ENCODE measurements at places on chromosomes 2 and 18.
A peak's percentile ranks its signal among the peaks of the same experiment; 100 is the strongest.

DNA sequence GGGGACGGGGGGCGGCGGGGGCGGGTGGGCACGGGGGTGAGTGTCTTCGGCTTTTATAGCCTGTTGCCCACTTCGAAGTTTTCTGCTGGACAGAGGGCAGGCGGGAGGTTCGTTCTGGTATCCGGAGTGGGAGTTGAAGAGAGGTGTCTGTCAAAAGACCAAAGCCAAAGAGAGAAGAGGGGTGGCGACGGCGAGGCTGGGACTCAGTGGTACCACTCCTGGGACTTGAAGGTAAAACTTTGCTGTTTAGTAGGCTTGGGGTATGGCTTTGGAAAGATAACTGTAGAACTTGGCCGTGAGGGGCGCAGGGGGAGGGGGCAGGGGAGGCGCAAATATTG is 215.8 kb upstream of the DTNA start:
- no peak for DNase-seq
- H3K27me3 ChIP-seq: peaks cover 5% of the 10 kb centered on the region
- no peak overlapping the region for H3K27ac ChIP-seq
- no peaks in the 10 kb centered on the region for H3K4me1 ChIP-seq

- no peak for DNase-seq
- H3K4me1 ChIP-seq: peaks cover 40% of the 10 kb centered on the region
- H3K4me3 ChIP-seq: no peak overlapping the region
- no peaks in the 10 kb centered on the region for H3K36me3 ChIP-seq
- peak overlapping the region; percentile 33 for H3K27ac ChIP-seq
- no peaks in the 10 kb centered on the region for H3K27me3 ChIP-seq
Measured at GRCh38 chr18:9096007-9096371, 6.5 kb upstream of the NDUFV2 start.

DNA sequence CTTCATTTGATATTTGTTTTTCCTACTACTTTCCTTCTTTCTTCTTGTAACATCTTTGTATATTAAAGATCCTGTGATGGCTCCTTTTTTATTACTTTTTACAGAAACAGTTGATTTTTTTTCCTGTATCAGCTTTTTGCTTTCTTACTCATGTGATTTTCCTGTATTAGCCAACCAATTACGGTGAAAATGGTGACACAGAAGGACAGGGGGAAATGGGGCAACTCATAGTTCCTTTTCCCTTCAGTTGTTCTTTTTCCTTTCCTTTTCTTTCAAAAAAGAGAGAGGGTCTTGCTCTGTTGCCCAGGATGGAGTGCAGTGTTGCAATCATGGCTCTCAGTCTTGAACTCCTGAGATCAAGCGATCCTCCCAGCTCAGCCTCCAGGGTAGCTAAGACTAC is 117.8 kb downstream of the ATL2 start:
- no peak overlapping the region for H3K4me3 ChIP-seq
- H3K36me3 ChIP-seq: no peaks in the 10 kb centered on the region
- H3K27ac ChIP-seq: no peak overlapping the region
- no peak for DNase-seq
- H3K4me1 ChIP-seq: peaks cover 5% of the 10 kb centered on the region

- peaks cover 20% of the 10 kb centered on the region for H3K27me3 ChIP-seq
- no peaks in the 10 kb centered on the region for H3K36me3 ChIP-seq
- H3K4me1 ChIP-seq: peaks cover 13% of the 10 kb centered on the region
- no peak for DNase-seq
- H3K4me3 ChIP-seq: no peak overlapping the region
- H3K27ac ChIP-seq: no peak overlapping the region
Measured at GRCh38 chr2:161625996-161626395, 1.8 kb downstream of the SLC4A10 start.

- no peaks in the 10 kb centered on the region for H3K4me1 ChIP-seq
- no peak for DNase-seq
- H3K27ac ChIP-seq: no peak overlapping the region
- no peak overlapping the region for H3K4me3 ChIP-seq
- peaks cover 75% of the 10 kb centered on the region for H3K36me3 ChIP-seq
Measured at GRCh38 chr2:121356058-121356640, 71.1 kb upstream of the TFCP2L1 start.

GRCh38 chr2:108907822-108908712 is 81.0 kb downstream of the EDAR start:
- peaks cover 14% of the 10 kb centered on the region for H3K36me3 ChIP-seq
- no peak overlapping the region for H3K4me3 ChIP-seq
- H3K27me3 ChIP-seq: no peaks in the 10 kb centered on the region
- no peaks in the 10 kb centered on the region for H3K4me1 ChIP-seq
- DNase-seq: no peak

DNA sequence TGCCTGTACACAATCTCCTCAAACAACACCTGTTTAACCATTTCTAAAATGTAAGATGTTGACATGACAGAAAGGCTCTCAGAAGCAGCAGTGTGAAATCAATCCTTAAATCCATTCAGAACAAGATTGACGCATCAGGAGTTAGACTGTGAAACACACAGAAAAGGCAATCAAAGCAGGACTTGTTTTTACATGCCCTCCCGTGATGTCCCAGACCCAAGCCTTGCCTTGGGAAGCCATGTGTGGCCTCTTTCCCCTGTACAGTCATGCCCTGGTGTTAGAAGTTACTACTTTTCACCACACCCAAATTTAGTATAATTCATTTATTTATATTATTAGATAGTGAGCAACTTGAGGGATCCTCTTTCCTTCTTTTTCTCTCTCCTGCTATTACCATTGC is 115.7 kb downstream of the NCKAP5 start:
- H3K27ac ChIP-seq: no peak overlapping the region
- H3K4me1 ChIP-seq: no peaks in the 10 kb centered on the region
- no peaks in the 10 kb centered on the region for H3K27me3 ChIP-seq
- DNase-seq: no peak
- no peaks in the 10 kb centered on the region for H3K36me3 ChIP-seq

GRCh38 chr2:219404954-219405353 is 13.2 kb upstream of the DES start:
- H3K27me3 ChIP-seq: peaks cover 4% of the 10 kb centered on the region
- DNase-seq: no peak
- H3K36me3 ChIP-seq: no peaks in the 10 kb centered on the region
- no peaks in the 10 kb centered on the region for H3K4me1 ChIP-seq

DNA sequence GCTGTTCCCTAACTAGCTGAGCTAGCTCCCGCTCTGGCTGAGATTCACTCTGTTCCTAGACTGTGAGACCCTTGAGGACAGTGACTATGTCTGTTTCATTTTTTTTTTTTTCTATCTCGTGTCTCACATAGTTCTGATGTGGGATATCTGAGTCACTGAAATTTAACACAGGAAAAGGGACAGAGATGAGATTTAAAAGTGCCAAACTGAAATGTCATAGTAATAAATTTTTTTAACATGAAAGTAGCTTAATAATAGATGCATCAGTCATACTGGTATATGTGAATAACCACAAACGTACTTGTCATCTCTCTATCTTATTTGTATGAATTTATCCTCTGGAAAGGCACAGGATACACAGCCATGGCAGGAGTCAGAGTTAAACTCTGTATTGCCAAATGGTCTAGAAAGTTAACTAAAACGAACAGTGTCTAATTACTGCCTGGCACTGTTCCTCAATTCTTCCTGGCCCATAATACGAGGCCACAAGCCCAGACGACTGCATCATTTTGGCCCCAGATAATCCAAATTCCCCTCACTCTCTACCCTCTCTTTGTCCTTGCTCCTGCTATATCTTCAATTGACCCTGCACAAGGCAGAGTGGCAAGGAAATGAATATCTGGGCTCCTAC is 87.5 kb downstream of the SATB2 start:
- no peak overlapping the region for H3K27ac ChIP-seq
- H3K4me3 ChIP-seq: no peak overlapping the region
- H3K4me1 ChIP-seq: no peaks in the 10 kb centered on the region
- no peaks in the 10 kb centered on the region for H3K36me3 ChIP-seq
- no peaks in the 10 kb centered on the region for H3K27me3 ChIP-seq

GRCh38 chr2:140348826-140349225 is 1568.6 kb upstream of the NXPH2 start:
- DNase-seq: no peak
- H3K27me3 ChIP-seq: no peaks in the 10 kb centered on the region
- H3K4me3 ChIP-seq: no peak overlapping the region
- H3K4me1 ChIP-seq: no peaks in the 10 kb centered on the region

- no peaks in the 10 kb centered on the region for H3K36me3 ChIP-seq
- H3K4me1 ChIP-seq: no peaks in the 10 kb centered on the region
- H3K27ac ChIP-seq: no peak overlapping the region
- DNase-seq: no peak
Measured at GRCh38 chr2:163711258-163711657, 24.6 kb downstream of the FIGN start.

DNA sequence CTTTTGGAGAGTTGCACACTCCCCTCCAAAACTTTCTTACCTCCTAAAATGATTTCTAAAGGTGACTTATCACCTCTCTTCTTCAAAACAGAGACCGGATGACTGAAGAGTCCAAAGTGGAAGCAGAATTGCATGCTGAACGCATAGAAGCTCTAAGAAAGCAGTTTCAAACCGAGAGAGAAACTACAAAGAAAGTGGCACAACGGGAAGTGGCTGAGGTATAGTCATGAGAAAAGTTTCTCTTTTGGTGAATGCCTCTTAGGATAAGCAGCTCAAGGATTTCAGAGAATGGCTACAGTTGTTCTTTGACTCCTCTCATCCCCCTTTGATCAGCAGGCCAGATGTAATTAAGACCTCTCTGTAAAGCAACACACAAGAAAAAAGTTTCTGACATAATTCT is 73.6 kb downstream of the GTF3C3 start:
- no peak for DNase-seq
- no peaks in the 10 kb centered on the region for H3K4me1 ChIP-seq
- no peak overlapping the region for H3K27ac ChIP-seq
- no peaks in the 10 kb centered on the region for H3K36me3 ChIP-seq
- H3K4me3 ChIP-seq: no peak overlapping the region

DNA sequence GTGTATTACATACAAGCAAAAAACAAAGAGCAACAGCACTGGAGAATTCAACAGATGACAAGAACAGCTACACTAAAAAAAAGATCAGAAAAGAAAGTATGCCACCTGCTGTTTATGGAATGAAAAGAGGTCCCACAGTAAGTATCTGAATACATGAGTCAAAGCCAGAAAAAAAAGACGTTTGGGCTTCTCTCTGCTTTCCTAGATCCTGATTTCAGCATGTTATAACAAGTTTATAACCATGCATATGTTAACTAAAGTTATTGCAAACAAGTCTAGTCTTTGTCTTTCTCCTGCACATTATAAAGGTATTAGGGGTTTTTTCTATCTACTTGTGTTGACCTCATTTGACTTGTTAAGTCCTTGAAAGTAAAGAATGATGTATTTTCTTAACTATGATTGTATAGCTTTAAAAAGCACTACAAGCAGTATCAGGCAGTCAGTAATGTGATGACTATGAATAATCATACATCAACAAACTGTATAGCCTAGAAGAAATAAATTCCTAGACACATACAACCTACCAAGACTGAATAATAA is 108.5 kb upstream of the COL5A2 start:
- no peak overlapping the region for H3K27ac ChIP-seq
- H3K36me3 ChIP-seq: no peaks in the 10 kb centered on the region
- DNase-seq: peak; percentile 37
- H3K4me3 ChIP-seq: no peak overlapping the region

DNA sequence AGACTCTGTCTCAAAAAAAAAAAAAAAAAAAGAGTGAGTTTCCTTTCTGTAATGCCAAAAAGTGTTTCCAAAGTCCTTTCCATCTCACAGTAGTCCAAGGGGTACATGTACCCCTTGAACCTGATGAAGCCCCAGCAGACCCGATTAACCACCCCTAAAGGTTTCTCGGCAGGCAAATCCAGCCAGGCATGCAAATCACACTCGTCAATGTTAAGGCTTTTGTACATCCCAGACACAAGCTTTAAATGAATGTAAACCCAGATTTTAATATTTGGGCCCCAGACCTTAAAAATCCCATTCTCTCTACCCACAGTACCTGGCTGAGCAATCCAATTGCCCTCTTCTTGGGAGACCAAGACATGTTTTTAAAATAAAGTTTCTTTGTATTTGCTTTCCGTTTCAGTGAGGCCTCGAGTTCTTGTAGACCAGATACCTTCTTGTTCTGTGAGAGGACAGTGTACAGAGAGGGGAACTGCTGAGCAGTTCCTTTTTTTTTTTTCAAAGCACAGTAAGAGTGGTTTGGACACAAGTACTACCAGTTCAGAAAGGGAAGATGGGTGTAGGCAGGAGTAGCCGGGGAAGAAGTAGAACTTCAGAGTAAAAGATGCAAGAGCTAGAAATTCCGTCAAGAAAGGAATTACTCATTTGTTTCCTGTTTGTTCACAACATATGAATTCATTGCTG is at the start of gene NLRC4:
Gene NLRC4, minus strand, starts transcription at position 465 of the 684 bp plus-strand sequence. CDS start 8,111 bp downstream, outside the sequence.
- DNase-seq: no peak
- no peaks in the 10 kb centered on the region for H3K4me1 ChIP-seq
- no peaks in the 10 kb centered on the region for H3K27me3 ChIP-seq
- peak within 1 kb of the TSS; percentile 19 for H3K4me3 ChIP-seq
- no peaks in the 10 kb centered on the region for H3K36me3 ChIP-seq

Data from CD4-positive, alpha-beta T cell (primary cell).